Skeletal muscle cell (primary cell): ENCODE measurements at places on chromosomes 3 and 15.

GRCh38 chr3:138769616-138770015, 65.1 kb downstream of the PIK3CB start:
- no peak for DNase-seq

GRCh38 chr15:66614951-66615760, 49.4 kb upstream of the LCTL start:
- DNase-seq, result no peak

GRCh38 chr3:19065027-19065426, 83.3 kb upstream of the KCNH8 start:
- DNase-seq, result no peak

DNA sequence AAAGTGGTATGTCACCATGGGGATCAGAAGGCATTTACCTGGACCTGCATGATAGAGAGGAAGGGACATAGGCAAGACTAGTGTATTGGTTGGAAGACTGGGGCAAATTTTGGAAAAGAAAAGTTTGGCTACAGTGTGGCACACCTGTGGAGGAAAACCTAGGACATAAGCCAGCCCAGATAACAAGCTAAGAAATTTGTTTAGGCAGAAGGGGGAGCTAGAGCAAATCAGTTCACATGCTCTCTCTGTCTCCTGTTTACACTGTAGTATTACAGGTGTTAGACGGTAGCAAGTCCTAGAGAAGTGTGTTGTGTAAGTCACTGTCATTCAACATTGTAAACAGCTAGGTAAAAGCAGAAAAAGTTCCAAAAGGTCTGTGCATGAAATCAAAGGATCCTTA, 11.9 kb upstream of the ALDH1A2 start:
- DNase-seq, result no peak

- no peak for DNase-seq
Measured at GRCh38 chr15:98085003-98085639, 124.6 kb downstream of the ARRDC4 start.

DNA sequence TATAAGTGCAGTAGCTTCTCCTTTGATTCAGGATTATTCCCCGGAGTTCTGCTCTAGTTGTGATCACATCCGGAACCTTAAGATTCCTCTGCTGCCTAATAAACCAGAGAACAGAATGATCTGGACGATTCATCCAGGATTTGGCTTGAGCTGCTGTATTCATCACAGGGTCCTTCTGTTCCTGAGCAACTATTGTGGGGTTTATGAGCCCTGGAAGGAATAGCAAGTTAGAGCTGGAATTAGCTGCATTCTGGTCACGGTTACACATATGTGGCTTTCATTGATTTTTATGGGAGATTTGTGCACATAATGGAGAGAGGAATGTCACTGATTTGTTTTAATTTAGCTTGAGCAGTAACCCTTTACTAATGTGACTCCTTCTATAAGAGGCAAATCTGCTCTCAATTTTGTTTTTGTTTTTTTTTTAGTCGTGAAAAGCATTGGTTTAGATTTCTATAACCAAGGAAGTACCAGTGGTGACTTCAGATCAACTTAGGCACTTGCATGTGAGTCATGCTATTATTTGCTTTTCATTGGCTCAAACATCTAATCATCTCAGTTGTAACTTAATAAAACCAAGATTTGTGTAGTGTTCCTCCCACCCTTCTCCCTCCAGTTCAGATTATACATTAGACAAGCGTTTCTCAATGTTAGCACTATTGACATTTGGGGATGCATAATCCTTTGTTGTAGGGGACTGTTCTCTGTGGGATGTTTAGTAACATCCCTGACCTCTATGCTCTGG, 148.5 kb downstream of the OTOL1 start:
- DNase-seq, result peak; percentile 18

- no peak for DNase-seq
Measured at GRCh38 chr3:75136100-75136897, 521.8 kb upstream of the CNTN3 start.

DNA sequence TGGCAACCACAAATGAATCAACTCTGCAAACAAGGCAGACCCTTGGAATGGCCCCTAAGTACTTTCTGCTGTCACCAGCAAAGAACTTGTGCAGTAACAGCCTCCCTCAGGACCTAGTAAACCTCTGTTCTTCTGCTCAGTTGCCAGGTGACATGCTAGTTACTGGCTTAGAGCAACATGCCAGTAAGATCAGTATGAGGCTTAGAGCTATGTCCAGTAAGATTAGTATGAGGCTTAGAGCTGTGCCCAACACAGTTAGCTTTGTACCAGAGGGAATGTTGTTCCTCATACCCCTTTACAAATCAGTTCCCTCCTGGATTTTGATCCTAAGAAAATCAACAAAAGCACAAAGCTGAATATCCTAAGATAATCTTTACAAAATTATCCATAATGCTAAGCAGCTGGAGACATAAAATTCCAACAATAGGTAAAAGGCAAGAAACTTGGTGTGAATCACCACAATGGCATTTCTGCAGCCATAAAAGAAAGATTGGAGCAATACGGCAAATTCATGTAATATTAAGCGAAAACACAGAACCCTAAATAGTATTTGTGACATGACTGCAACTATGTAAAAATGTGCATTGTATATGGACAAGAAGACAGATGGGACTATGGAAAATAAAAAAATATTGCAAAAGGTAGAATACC, 107.3 kb upstream of the LPP start:
- DNase-seq, result no peak
